ENCODE measurements at places on chromosomes 12 and 14. TPM values are rescaled to one million over a fixed set of nuclear protein-coding genes. Genes with fewer than 3 reads are reported as not detected.

TAS2R43 gene
- total RNA-seq: not detected

P2RX7 gene
- not detected for total RNA-seq

HIGD1C gene
- total RNA-seq: not detected

BICD1 gene
- total RNA-seq: 19.7 TPM

EGLN3 gene
- total RNA-seq: 6.1 TPM

SPIC gene
- not detected for total RNA-seq

FOXG1 gene
- total RNA-seq: 0.08 TPM

TAS2R20 gene
- total RNA-seq: not detected

PUS1 gene
- total RNA-seq: 83.7 TPM

TMEM63C gene
- 0.77 TPM for total RNA-seq

SERPINA5 gene
- not detected for total RNA-seq

TPPP2 gene
- not detected for total RNA-seq

CLEC1B gene
- not detected for total RNA-seq
